ENCODE measurements at places on chromosomes 3 and 15.
A peak's percentile ranks its signal among the peaks of the same experiment; 100 is the strongest.

GRCh38 chr15:52295421-52296001, at the start of gene MYO5C:
Gene MYO5C, minus strand, starts transcription at chr15:52295804. Its CDS starts 168 bp downstream, at chr15:52295636.
- DNase-seq: peak; percentile 89

DNA sequence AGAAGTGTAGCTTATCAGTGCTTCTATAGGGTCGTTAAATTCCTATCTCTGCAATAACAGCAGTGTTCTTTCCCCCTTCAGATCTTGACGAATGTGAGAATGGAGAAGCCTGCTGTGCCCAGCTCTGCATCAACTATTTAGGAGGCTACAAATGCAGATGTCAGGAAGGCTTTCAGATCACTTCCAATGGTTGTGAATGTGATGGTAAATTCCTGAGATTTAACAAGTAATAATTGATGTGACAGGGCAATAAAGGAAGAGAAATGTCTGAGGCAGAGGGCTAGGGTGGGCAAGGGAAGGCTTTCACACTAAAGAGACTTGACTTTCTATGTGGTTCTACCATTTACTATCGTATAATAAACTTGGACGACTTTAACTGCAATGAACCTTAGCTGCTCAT, 711.7 kb upstream of the GOLIM4 start:
- DNase-seq: no peak

DNA sequence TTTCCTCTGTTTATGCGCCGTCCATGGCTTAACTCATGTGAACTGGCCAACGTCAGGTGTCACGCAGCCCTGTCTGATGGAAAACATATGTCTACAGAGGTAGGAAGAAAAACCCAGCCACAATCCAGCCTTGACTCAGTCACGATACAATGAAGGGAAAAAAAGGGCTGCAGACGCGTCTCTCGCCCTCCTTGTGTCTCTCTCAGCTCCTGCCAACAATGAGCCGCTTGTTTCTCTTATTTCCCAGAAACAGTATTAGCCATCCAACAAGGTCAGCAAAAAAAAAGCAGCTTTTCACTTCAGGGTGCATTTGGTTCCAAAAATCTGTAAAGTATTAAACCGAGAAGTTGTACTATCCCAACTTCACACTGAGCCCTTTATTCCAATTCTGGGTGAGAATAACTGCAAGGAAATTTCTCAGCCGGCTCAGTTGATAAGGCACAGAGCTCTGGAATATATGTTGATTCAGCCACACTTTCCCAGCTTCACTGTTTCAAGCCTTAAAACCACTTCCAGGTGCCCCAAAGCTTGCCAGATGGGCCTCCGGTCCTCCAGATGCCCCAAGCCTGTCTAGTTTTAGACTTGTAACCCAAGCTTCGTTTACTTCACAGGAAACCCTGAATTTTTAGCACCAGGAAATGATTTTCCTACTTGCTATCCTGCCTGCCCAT, 79.4 kb downstream of the TM4SF4 start:
- peak; percentile 37 for DNase-seq

GRCh38 chr3:104367000-104367399, 999.7 kb upstream of the ALCAM start:
- peak; percentile 16 for DNase-seq

DNA sequence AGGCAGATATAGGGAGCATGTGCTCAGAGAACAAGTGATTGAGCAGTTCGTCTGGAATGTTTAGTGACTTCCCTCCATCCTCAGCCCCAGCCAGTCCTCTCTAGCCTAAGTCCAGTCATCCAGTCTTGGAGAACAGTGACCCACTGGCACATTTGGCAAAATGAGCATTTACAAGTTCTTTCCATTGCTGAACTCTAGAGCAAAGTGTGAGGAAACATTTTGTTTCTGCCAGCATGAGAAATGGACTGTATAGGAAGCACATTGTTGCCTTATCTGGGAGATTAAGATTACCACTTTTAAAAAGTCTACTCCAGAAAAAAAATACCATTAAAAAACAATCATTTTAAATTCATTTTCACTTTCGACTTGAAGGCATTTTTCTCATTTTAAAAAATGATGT, 353.6 kb downstream of the SHQ1 start:
- no peak for DNase-seq

DNA sequence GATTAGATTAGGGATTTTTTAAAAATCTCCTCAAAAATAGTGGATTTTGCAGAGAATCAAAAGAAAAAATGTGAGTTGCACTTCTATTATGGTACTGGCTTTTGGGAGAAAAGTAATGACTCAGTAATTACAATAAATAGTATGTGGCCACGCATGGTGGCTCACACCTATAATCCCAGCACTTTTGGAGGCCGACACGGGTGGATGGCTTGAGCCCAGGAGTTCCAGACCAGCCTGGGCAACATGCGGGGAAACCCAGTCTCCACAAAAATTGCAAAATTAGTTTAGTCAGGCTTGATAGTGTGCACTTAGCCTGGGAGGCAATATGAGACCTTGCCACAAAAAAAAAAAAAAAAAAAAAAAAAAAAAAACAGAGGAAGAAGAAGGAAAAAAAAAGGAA, 1098.2 kb downstream of the ZPLD1 start:
- no peak for DNase-seq

- no peak for DNase-seq
Observed at GRCh38 chr15:79967298-79968182, 3.5 kb downstream of the BCL2A1 start.

- DNase-seq: no peak
Observed at GRCh38 chr3:38267662-38268061, 2.0 kb downstream of the SLC22A13 start.

DNA sequence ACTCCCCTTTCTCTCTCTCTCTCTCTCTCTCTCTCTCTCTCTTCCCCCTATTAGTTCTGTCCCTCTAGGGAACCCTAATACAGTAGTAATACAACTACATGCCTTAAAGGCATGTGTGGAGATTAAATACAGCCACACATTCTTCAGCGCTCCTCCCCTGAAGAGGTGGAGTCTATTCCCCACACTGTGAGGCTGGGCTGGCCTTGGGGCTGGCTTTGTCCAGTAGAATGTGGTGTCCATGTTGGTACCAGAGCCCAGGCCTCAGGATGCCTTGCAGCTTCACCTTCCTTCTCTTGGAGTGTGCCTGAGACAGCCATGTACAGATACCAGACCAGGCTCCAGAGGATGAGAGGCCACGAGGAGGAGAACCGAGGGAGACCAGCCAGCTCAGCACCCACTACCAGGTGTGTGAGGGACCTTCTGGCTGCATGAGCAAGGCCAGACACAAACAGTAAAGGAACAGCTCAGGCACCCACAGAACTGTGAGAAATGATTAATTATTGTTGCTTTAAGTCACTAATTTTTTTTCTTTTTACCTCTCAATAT, 10.7 kb downstream of the SLC6A20 start:
- DNase-seq: no peak

All from SK-N-SH (cell line).